RCC 7860 (cell line): ENCODE measurements at places on chromosomes 7 and 10.

GRCh38 chr10:63633677-63634487, 112.7 kb downstream of the REEP3 start:
- peak; percentile 39 for DNase-seq

DNA sequence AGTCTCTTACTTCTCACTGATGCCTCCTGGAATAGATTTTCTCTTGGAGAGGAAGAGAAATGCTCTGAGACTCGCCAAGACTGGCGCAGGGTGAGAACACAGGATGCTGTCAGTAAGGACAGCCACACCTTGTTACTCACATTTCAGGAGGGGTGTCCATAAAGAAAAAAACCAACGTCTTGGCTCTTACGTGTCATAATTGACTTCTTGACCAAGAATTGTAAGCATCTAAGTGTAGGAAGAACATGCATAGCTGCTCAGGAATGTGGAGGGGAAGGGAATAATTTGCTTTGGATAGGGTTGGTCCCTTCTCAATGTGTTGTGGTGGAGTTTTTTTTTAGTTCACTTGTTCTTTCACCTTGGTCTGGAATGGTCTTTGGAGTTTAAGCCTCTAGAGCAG, 43.8 kb upstream of the ZNF438 start:
- DNase-seq: peak; percentile 33

- no peak for DNase-seq
Observed at GRCh38 chr10:111531690-111532089, 454.9 kb downstream of the ADRA2A start.

DNA sequence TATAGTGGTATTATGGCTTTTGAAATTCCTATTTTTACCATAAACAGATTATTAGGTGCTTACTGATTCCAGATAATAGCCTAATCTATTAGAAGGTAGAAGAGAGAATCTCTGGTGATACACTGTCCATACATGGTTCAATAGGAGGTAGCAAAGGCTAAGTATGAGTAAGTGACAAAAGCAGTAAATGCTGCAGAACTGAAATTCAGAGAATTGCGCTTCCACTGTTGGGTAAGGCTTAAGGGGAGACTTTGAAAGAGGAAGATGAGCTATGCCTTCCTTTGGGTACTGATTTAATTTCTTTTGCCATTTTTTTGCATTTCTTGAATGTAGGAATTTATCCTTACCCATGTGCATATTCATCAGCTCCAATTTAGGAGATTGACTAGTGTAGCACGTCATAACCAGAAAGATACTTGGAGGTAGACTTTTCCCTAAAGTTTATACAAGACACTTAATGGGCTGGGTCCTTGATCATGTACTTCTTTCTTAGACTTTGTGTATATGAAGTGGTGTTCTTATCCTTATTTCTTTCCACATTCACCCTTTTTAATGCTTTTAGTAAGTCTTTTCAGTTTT, 15.3 kb downstream of the MKLN1 start:
- DNase-seq: no peak

- no peak for DNase-seq
Observed at GRCh38 chr7:127758105-127758504, 106.1 kb downstream of the SND1 start.

GRCh38 chr7:47288060-47288459, 293.9 kb downstream of the TNS3 start:
- DNase-seq: no peak

- no peak for DNase-seq
Observed at GRCh38 chr7:44624318-44624717, 17.9 kb downstream of the OGDH start.

DNA sequence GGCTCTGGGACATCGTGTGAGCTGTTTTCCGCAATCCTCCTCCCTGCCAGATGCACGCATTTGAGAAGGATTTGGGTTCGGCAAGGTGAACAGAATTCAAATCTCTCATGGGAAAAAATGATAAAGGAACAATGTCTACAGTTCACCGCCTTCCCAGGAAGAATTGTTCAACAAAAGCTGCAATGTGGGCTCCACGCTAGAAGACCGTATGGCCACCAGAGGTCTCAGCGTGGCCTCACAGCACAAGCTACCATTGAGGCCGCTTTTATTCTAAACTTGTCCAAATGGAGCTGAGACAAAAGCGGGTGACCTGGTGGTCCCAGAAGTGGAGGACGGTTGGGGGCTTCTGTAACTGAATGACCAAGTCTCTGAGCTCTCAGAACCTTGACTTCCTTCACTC, 733.1 kb downstream of the PARD3 start:
- DNase-seq: no peak

- no peak for DNase-seq
Observed at GRCh38 chr10:21532694-21533466, 1.2 kb upstream of the MLLT10 start.

DNA sequence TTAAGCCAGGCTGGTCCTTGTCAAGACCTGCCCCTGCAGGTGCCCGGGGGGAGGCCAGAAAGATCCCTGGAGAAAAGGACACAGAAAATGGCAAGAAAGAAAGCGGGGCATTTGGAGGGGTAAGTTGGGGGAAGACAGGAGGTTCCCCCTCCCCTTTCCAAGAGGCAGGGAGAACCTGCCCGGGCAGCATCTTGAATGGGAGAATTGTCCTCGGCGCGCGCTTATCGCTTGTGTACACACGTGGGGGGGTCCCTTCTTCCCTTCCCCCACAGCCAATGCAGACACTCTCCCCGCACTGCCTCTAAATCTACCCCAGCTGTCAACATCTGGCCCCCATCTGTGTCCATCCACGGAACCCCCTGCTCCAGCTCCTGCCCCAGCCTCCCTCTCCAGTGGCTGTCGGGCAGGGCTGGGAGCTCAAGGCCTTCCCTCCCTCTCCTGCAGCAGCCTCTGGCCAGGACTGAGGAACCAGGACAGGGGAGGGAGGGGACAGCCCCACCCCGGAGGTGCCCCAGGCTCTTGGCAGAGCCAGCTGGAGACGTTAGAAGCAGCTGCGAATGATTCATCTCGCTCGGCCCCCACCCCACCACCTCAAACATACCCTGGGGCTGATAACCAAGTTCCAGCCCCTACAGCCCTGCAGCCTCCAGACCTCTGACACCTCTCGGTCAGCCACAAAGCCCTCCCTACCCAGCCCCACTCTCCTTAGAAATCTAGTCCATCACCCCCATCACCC, 25.3 kb downstream of the EPHB4 start:
- peak; percentile 73 for DNase-seq

GRCh38 chr7:98202367-98203195, 8.7 kb upstream of the BHLHA15 start:
- DNase-seq: no peak

DNA sequence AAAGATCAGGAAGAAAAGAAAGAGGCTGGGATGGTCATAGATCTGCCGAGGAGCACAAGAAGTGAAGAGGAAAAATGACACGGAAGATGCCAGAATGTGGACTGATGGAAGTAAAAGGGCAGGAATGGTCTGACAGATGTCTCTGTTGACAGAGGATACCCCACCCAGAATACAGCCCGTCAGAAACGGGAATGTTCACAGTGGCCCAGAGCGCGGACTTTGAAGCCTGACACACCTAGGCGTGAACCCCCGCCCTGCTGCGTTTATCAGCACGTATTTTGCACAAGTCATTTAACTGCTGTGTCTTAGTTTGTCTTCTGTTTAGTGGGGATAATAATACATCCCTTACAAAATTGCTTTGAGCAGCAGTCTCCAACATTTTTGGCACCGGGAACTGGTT, 27.1 kb downstream of the AKR1B1 start:
- DNase-seq: no peak

DNA sequence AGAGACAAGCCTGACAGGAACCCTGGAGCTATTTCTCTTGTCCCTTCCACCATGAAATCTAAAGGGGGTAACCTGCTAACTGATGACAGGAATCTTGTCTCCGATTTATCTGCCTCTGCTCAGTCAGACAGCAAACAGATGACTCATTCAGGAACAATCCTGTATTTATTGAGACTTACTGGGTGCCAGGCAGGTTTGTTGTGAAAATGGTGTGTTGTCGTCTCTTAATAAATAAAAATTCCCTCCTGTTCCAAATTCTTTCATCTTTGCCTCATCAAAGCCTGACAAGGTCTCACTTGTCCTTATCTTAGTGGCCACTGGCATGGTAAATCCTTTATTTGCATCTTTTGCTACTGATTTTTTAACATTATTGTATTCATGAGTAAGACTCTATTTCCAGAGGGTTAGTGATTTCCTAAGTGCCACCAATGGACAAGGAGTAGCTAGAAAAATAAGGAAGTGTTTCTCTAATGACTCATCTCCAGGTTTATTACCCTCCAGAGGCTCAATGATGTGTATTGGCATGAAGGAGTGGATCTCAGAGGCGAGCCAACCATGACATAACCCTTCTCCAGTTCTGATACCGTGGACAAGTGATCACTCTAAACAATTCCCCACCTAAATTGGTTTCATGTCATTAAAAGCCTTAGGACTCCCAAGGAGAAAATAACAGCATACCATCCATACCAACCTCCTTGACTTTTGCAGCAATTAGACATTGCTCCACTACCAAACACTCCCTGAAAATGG, 724.0 kb downstream of the GRID1 start:
- peak; percentile 93 for DNase-seq

GRCh38 chr10:68598978-68599770, 39.0 kb downstream of the TET1 start:
- DNase-seq: no peak

DNA sequence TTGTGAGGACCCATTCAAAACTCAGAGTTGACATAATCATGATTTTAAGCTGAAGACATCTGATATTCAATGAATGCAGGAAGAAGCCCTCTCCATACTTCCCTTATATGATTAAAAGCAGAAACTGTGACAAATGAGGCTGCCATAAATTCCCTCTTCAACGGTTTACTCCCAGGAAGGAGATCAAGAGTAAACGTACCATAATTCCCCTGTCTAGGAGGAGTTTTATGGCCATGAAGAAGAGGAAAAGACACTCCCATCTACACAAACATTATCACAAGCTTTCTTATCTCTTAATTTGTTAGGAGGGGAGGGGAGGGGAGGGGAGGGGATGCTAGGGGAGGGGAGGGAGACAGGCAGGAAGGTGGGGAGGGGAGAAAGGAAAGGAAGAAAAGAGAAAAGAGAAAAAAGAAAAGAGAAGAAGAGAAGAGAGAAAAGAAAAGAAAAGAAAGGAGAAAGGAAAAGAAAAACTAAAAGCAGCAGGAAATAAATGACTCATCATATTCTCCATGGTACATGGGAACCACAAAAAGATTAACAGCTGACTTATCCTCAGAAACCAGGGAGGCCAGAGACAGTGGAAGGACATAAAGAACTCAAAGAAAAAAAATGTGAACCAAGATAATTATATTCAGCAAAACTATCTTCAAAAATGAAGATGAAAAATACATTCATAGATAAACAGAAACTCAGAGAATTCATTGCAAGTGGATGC, 121.6 kb downstream of the ALOX5 start:
- peak; percentile 45 for DNase-seq

DNA sequence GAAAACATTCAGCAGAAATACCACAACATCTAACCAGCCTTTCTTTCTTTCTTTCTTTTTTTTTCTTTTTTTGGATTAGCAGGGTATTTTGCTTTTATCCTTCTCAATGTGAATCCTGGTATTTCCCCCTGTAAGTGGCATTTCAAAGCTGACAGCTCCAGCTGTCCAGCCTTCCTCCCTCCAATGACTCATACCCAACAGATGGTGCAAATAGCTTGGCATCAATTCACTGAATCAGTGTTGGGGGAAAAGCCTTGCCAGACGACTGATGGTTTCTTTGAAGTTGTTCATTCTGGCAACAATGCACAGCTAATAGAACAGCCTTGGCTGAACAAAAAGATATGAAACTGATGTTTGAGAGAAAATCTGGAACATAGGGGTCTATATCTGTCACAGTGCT, 316.8 kb upstream of the STEAP1 start:
- no peak for DNase-seq

DNA sequence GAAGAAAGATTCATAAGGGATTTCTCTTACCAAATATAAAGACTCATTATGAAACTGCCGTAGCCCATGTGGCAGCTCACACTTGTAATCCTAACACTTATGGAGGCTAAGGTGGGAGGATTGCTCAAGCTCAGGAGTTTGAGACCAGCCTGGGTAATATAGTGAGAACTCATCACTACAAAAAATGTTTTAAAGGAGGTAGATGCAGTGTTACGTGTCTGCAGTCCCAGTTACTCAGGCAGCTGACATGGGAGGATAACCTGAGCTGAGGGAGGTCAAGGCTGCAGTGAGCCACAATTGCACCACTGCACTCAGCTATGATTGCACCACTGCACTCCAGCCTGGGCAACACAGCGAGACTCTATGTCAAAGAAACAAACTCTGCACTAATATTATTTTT, 18.1 kb upstream of the DNA2 start:
- no peak for DNase-seq

DNA sequence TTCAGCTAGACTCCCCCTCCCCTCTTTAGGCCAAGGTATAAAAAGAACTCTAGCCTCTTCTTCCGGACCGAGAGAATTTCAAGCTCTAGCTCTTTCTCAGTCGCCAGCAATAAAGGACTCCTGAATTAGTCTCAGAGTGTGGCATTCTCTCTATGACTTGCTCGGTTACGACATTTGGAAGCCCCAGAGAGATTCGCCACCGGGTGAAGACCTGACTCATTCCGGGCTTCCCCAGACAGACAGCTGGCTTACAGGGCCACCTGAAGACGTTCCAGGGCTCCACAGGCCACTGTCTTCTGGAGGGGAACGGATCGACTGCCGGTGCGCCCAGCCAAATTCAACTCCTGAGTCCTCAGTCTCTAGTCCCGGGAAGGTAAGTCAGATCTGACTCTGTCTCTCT, at the start of gene AKR1B15:
Gene AKR1B15 (plus strand): TSS at position 234 of the 400 bp plus-strand sequence. CDS start 15,510 bp downstream, outside the sequence.
- peak; percentile 78 for DNase-seq

- DNase-seq: no peak
Observed at GRCh38 chr7:1535701-1536454, 5.4 kb downstream of the MAFK start.

DNA sequence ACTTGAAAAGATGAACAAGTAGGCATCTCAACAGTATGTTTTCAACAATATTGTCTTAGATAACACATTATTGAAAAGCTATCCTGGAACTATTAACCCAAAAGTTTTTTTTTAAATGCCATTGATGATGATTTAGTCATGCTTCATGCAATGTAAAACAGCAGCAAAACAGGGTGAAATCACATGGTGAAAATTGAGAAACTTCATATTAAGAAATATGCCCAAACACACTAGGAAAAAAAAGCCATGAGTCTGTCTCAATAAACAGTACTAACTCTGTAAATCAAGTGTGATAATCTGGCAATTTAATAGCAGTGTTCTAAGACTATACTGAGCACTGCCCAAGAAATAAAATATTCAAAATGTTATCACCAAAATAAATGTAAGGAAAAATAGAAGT, 613.1 kb downstream of the KCNMA1 start:
- DNase-seq: no peak

DNA sequence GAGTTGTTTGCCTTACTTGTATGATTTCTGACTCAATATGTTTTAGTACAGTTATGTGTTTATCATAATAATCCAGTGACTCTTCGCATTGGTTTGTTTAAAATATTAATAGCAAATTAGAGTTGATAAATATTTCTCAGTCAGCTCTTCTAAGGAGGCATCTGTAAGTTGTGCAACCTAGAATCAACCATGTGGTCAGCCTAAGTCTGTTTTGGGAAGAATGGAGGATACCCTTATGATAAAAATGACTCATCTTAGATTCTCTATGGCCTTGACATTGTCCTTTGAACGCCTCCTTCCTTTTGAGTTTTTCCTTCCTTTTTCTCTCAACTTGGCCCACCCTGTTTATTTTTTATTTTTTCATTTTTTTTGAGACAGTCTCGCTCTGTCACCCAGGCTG, 18.8 kb downstream of the DNAJC9 start:
- DNase-seq: no peak

- no peak for DNase-seq
Observed at GRCh38 chr7:100366411-100367250, 6.7 kb upstream of the PILRA start.
